ENCODE measurements at places on chromosomes 2 and 18.

GRCh38 chr2:238922435-238922834 lies 74.5 kb downstream of the TWIST2 start:
- DNase-seq: no peak

GRCh38 chr2:101718993-101719571 lies 21.6 kb downstream of the MAP4K4 start:
- DNase-seq: peak; percentile 25

GRCh38 chr2:447902-448665 lies 160.2 kb upstream of the ALKAL2 start:
- DNase-seq: no peak

DNA sequence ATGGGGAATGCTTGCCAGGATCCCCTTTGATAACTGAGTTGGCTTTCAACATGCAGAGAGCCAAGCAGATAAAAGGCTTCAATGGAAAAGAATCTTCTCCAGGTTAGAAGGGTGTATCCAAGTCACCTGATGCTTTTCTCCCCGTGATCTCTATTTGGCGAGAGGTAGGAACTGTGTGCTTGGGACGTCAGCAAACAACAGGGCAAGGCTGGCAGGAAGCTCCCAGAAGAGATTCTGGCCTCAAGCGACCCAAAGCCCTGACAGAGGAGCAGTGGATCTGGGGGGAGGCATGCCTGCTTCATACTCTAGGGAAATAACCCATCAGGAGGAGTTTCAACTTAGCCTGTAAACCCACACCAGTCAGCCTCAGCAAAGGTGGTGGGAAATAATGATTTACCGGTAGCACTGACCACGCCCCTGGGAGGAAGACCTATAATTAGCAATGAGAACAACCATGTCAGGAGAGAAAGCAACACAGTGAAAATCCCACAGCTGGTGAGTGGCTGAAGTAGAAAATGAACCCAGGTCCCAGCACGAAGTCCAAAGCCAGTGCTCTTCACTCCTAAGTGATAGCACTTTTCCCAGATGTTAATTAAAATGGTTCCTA lies 76.3 kb upstream of the SEC11C start:
- no peak for DNase-seq

- DNase-seq: no peak
These were observed 347.6 kb downstream of the CYRIA start for GRCh38 chr2:16318051-16318450.

- DNase-seq: peak; percentile 16
These were observed 129.8 kb downstream of the METTL4 start for GRCh38 chr18:2441544-2441943.

DNA sequence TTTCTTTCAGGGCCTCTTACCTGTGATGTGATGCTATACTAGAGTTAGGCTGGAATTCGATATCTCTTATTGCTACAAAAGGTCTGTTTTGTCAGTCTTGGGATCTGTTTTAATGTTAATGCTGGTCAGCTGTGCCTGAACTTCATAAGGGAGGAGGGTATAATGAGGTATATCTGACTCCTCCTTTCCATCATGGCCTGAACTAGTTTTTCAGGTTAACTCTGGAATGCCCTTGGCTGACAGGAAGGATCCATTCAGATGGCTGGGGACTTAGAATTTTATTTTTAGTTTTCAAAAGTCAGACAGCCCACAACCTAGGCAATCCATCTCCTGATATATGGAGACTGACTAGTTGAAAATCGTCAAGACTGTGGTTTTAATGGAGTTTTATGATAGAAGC lies 35.9 kb upstream of the TBC1D8 start:
- no peak for DNase-seq

- DNase-seq: no peak
These were observed 27.0 kb downstream of the EPB41L3 start for GRCh38 chr18:5516841-5517240.
